SHP77 treated with DMSO at 0.1 percent for 48 hours (cell line): ENCODE measurements at places on chromosomes 6 and 20.

- no peak for DNase-seq
These were observed 33.7 kb upstream of the ZNF133 start for GRCh38 chr20:18254615-18255014.

GRCh38 chr6:32895006-32895345, 41.0 kb downstream of the PSMB9 start:
- no peak for DNase-seq

- DNase-seq: peak; percentile 65
These were observed 17.9 kb downstream of the GNAS start for GRCh38 chr20:58870293-58871014.

GRCh38 chr20:11952639-11953038, 34.9 kb downstream of the BTBD3 start:
- DNase-seq: no peak

- no peak for DNase-seq
These were observed 278.8 kb upstream of the JARID2 start for GRCh38 chr6:14966906-14967711.

DNA sequence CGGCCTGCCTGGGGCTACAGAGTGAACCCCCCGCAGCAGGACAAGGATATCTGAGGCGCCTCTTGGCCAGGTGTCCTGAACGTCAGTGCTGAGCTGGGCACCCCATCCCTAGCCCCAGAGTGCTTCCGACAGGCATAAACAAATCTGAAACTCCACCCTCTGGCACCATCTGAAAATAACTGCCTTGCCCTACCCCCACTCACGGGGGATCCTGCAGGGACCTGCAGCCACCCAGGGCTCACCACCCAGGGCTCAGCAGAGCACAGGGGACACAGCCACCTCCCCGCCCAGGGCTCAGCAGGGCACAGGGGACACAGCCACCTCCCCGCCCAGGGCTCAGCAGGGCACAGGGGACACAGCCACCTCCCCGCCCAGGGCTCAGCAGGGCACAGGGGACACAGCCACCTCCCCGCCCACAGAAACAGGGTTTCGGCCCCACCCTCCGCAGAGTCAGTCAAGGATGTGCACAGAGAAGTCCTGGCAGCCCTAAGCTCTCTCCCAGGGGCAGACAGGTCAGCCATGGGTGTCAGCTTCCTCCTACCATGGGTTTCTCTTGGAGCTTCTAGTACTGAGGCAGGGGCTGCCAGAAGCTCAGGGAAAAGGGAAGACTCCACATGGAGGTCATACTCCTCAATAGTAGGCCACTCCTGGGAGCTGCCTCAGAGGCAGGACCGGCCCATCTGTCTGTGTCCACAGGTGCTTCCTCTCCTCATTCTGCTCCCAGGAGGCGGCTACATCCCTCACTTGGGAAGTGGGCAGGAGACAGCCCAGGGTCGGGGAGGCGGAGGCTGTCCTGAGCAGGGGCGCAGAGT, 4.6 kb downstream of the UCKL1 start:
- DNase-seq: no peak

GRCh38 chr20:52619671-52620070, 352.5 kb upstream of the TSHZ2 start:
- DNase-seq: no peak

- DNase-seq: no peak
These were observed 124.3 kb downstream of the GRM1 start for GRCh38 chr6:146153040-146153758.

- DNase-seq: no peak
These were observed 174.0 kb downstream of the GJA10 start for GRCh38 chr6:90068264-90068663.

GRCh38 chr20:61918548-61918947, 147.1 kb downstream of the TAF4 start:
- DNase-seq: no peak

- DNase-seq: no peak
These were observed 320.2 kb downstream of the BTBD9 start for GRCh38 chr6:38319256-38320212.

DNA sequence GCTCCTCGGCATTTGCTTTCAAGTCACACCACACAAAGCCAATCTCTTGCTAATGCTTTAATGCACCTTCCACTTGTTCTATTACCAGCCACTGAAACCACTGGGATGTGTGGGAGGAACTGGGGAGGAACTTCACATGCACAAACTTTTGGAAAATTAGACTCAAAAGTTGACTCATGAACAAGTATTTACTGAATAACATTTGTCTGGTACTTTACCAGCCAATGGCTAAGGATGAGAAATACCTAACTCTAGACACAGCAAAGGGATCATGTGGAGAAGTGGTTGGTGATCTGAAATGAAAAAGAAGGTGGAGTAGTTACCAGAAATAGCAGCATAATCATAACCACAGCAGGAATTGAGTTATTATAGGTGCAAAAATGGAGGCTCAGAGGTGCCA, 554.0 kb upstream of the NOX3 start:
- no peak for DNase-seq

GRCh38 chr20:1946762-1947534, 46.9 kb downstream of the PDYN start:
- no peak for DNase-seq

GRCh38 chr6:163956571-163957407, 542.3 kb downstream of the QKI start:
- DNase-seq: peak; percentile 43

- no peak for DNase-seq
These were observed 859 bp upstream of the CLPS start for GRCh38 chr6:35797837-35798526.

GRCh38 chr20:58897488-58897887, 45.0 kb downstream of the GNAS start:
- DNase-seq: no peak

- no peak for DNase-seq
These were observed 354.1 kb downstream of the RFPL4B start for GRCh38 chr6:112701201-112701600.

DNA sequence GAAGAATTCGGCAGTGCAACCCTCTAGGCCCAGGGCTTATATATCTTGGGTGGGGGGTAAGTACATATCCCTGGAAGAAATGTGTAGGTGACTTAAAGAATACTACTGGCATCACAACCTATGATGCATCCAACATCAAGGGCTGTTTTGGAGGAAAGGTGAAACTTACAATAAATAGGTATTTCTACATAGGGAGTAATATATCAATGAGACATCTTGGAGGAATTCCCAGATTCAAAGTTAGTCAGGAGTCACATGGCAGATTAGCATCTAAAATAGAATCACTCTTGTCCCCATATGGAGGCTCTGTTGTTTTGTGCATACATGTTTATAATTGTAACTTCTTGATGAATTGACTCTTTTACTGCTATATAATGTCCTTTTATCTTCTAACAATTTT, 375.5 kb downstream of the PAX1 start:
- no peak for DNase-seq

DNA sequence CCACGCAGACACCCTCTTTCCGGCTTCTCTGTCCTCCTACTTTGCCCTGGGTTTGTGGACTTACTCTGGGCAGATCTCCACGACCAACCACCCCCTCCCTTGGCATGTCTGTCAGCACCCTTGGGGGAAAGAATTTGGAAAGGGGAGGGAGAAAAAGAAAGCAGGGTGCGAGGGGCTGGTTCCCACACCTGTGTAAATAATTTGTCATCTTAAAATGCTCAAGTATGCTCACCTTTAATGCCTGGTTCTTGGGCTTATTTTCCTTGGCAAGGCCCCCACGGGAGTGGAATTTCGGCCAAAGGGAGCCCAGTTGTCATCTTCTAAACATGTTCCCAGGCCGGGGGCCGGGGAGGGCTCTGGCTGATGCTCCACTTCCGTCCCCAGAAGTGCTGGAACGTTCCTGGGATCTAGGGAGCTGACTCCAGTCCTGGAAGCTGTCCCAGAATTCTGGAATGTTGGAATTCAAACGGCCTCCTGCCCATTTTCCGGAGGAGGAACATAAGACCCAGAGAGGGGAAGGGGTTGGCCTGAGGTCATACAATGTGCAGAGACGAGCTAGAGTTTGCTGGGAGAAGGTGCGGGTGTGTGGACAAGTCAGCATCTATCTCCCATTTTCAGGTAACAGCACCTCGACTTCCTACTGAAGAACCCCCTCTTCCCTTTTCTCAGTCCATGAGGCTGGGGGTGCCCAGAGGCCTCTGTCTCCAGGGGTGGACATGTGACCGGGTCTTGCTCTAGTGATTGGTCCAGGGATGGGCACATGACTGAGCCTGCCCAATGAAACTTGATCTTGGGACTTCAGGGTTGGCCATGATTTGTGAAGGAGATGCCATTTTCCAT, 122.3 kb downstream of the CEBPB start:
- DNase-seq: no peak

GRCh38 chr6:4593951-4594350, 182.3 kb upstream of the CDYL start:
- DNase-seq: no peak

DNA sequence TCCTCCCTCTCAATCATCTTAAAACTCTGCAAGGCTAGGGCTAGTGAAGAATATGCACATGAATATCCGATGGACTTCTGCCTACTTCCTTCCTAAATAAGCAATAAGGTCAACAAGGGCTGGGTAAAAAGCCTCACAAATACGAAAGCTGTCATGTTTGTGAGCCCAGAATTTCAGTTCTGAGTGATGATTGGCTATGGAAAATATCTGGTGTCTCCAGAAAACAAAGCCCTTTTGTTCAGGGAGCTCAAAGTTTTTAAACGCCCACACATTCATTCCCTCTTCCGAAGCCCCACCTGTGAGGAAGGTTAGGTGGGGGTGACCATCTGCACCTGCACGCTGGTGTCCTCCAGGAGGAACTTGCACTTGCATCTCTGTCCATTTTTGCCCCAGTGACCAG, 126.9 kb upstream of the ARMC2 start:
- no peak for DNase-seq

DNA sequence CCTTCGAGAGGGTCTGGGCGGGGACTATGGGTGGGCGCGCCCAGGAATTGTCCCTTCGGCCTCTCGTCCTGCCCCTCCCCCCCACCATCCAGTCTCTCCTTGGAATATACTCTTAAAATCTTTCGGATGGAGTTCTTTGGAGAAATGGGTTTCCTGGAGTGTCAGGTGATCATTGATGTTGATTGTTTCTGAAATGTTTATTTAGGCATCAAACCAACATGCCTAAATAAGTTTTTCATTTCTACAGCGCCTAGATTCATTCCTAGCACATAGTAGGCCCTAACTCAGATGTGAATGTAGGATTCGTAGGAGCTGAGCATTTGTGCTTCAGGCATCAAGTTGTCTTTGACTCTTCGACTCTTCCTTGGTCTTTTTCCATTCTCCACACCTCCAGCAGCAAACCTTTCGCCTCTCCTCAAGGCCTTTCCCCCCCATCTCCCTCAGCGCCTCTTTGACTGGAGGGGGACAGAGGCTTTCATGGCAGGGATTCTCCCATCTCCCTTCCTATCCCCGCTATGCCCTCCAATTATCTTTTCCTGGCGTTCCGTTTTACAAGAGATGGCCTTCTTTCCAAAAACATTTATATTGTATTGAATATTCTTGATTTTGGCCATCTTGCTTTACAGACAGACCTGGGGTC, 610 bp downstream of the CASP8AP2 start:
- DNase-seq: no peak

- peak; percentile 50 for DNase-seq
These were observed 113.2 kb downstream of the CEBPB start for GRCh38 chr20:50303573-50304500.

- DNase-seq: no peak
These were observed 217.5 kb downstream of the TENT5A start for GRCh38 chr6:81534934-81535465.

DNA sequence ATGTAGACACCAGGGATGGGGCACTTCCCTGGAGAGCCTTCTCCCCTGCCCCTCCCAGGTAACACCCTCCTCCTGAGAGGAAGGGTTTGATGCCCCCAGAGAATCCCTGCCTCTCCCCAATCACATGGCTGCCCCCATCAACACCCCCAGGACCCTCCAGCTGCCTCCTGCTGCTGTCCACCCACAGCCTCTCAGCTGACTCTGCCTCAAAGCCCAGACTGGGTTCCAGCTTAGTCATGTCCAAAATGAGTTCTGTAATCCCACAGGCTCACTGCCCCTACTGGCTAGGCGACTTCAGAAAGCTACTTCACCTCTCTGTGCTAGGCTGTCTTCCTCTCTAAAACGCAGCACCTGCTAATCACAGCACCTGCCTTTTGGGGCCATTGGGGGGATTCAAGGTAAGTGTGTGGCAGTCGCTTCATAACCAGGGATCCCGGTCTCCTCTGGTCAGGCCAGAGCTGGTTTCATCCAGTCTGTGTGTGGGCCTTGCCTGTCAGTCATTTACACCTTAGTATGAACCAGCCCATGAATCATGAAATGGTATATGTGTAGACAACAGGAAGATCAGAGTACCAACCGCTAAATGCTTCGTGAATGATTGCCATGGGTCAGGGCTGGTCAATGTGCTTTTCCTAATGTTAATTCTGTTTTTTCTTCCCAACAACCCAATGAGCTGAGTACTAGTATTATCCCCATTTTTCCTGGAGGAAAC, 40.4 kb downstream of the TFEB start:
- DNase-seq: no peak

GRCh38 chr20:32681175-32682084, 7.7 kb upstream of the C20orf203 start:
- peak; percentile 75 for DNase-seq
